ENCODE measurements at places on chromosomes 1 and 21.

DNA sequence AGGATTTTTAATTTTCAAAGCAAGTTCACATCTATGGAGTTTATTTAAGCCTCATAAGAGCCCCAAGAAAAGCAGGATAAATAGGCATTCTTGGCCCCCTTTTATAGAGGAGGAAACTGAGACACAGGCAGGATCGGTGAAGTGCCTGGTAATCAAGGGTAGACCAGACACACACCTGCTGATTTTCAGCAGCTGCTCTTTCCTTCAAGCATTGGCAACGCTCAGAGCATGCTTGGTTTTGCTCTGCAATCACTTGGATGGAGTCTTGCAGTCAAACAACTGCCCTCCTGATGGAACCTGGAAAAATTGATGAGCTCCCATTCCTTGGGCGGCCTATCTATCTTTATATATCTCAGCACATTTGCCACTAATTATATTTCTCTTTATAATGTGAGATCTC is 478.9 kb upstream of the CAMK1G start:
- DNase-seq: no peak

- peak; percentile 77 for DNase-seq
Measured at GRCh38 chr1:43238085-43238484, 31.7 kb upstream of the TMEM125 start.

- DNase-seq: no peak
Measured at GRCh38 chr1:209157546-209158249, 425.8 kb upstream of the CAMK1G start.

DNA sequence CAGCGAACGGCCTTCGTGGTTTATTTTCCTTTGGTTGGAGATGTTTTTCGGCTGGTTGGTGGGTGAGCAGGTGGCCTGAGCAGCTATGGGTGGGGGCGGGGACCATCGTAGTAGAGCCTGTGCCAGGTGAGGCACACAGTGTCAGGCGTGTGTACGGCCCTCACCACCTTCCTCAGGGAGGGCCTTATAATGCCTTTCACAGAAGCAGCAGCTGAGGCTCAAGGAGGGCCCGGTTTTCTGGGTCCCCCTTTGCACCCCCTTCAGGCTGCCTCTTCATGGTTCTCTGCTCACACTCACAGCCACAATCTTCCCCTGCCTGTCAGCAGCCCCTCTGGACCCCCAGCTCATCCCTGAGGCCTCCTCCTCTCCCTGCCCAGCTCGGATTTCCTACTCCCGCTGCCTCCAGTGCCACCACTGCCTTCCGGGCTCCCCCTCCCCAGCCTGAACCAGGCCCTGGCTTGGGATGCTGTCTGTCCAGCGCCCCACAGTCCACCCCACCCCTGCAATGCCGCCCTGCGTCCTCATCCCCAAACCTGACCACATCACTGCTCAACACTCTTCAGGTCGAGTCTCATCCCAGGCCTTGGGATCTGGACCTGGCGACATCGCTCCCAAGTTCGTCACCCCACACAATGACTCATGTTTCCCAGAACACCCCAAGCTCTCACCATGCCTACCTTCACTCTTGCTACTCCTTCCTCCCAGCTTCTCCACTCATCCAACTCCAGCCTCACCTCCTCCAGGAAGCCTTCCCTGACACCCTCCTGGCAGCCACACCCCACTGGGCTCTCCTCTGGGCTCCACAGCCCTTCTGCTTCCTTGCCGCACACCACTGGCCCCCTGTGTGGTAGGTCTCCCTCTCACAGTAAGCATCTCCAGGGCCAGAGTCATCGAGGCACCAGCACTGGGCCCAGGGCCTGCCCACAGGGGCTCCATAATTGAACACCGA is 53.9 kb downstream of the DMRTB1 start:
- DNase-seq: no peak

- peak; percentile 98 for DNase-seq
Measured at GRCh38 chr1:29181413-29182225, at the start of gene SRSF4. TSS of gene SRSF4 (minus strand) at chr1:29181900. CDS start at chr1:29181752, 148 bp downstream.

DNA sequence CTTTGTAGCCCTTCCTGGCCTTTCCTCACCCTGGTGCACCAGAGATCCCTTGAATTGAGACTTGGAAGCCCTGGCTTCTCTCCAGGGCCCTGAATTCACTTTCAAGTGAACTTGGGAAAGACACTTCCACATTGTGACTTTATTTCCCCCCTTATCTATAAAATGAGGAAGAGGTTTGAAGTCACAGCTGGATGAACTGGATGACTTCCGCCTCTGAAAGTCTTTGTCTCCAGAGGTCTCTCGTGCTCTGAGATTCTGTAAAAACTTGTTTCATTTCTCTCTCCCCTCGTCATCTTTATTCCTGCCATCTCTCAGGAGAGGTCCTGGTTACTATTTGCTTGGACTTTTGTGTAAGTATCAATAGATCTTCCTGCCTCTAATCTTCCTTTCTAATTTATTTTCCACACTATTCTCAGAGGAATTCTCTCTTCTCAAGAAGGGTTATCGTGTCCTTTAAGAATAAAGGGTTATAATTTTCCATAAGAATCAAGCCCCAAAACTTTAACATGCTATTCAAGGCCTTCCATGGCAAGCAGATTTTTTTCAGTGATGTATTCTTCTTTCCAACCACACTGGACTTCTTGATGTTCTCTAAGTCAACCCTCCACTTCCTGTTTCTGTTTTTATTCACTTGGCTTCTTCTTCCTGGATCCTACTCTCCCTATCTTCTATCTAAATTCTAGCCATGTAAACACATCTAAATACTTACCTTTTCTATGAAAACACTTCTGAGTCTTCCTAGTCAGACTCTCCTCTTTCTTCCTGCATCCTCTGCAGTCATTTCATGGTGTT is 6.5 kb upstream of the RPTN start:
- no peak for DNase-seq

DNA sequence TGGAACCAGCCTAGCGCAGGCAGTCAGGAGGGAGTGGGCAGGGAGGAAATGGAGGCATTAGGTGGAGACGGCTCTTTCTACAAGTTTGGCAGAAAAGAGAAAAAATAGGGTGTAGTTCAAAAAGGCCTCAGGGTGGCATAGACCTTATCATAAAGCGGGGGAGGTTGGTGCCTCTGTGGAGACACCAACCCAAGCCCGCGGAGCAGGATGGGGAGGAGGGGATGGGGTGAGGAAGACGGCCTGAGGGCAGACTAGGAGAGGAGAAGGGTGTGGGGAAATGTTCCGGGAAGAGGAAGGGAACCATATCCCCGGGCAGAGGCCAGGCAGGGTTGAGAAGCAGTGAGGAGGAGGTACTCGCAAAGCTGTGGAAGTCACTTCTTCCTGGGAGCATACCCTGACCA is 17.4 kb upstream of the SHE start:
- no peak for DNase-seq

GRCh38 chr1:6028042-6028850 is 17.4 kb upstream of the KCNAB2 start:
- DNase-seq: no peak

- no peak for DNase-seq
Measured at GRCh38 chr1:153771261-153771660, 3.9 kb upstream of the SLC27A3 start.
